ENCODE measurements at places on chromosomes 11 and 22. TPM values are rescaled to one million over a fixed set of nuclear protein-coding genes. Genes with fewer than 3 reads are reported as not detected.

Gene MED17
- polyA plus RNA-seq: 8.0 TPM

Gene GAL3ST1
- 32.1 TPM for polyA plus RNA-seq

Gene ABTB2
- polyA plus RNA-seq: 10.7 TPM

Gene WNT11
- 0.11 TPM for polyA plus RNA-seq

Gene TMEM80
- polyA plus RNA-seq: 21.4 TPM

Gene INPP5J
- 9.1 TPM for polyA plus RNA-seq

Gene VPREB1
- polyA plus RNA-seq: not detected

Gene C11orf21
- not detected for polyA plus RNA-seq

Gene KRTAP5-9
- polyA plus RNA-seq: not detected

Gene ZP1
- polyA plus RNA-seq: 0.16 TPM

Gene SLC22A12
- polyA plus RNA-seq: not detected

Gene YPEL4
- 0.09 TPM for polyA plus RNA-seq

Gene ACR
- not detected for polyA plus RNA-seq

Gene MTFP1
- polyA plus RNA-seq: 120 TPM

Gene TESMIN
- 34.2 TPM for polyA plus RNA-seq

Gene SLC37A2
- polyA plus RNA-seq: 1.9 TPM

Gene PARVG
- 1.5 TPM for polyA plus RNA-seq

Gene NXPE2
- not detected for polyA plus RNA-seq

Gene MPZL3
- polyA plus RNA-seq: 1.2 TPM

Gene TYMP
- 0.83 TPM for polyA plus RNA-seq

Gene CATSPER1
- not detected for polyA plus RNA-seq

Gene OR4X1
- polyA plus RNA-seq: not detected
